ENCODE measurements at places on chromosomes 7 and 10.
A peak's percentile ranks its signal among the peaks of the same experiment; 100 is the strongest.

GRCh38 chr7:1610678-1611302 lies 41.0 kb upstream of the PSMG3 start:
- DNase-seq = no peak

DNA sequence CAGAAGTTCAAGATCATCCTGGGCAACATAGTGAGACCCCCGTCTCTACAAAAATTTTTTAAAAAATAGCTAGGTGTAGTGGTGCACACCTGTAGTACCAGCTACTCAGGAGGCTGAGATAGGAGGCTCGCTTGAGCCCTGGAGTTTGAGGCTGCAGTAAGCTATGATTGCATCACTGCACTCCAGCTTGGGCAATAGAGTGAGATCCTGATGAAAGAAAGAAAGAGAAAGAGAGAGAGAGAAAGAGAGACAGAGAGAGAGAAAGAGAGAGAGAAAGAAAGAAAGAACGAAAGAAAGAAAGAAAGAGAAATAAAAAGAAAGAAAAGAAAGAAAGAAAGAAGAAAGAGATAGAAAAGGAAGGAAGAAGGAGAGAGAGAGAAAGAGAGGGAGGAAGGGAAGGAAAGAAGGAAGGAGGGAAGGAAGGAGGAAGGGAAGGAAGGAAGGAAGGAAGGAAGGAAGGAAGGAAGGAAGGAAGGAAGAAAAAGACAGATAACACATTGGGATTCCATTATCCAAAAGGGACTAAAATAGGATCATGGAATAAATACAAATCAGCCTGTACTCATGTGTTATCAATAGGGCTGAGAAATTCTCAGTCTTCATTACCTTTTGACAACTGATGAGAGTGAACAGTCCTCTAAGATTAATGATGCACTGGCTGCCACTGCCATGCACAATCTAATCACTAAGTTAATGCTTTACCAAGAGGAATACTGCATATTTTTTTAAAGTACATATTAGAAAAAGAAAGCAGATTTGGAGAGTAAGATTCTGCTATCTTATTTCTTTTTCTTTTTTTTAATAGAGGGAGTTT lies 35.4 kb upstream of the WAC start:
- no peak for DNase-seq

DNA sequence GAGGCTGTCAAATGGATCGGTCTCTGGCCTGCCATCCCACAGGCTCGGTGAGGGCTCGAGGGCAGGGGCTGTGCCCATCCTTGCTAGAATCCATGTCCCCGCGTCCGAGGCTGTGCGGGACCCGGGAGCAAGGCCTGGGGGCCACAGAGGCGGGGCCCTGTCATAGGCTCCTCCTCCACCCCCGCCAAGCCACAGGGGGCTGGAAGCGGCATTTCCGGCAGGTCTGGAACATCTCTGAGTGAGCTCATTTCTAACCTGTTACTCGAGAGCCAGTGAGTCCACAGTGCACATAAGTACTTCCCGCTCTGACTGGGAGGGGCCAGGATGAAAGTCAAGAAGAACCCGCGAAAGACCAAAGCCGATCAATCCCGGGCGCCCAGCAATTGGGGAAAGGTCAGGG lies 57.6 kb downstream of the NKX6-2 start:
- no peak for DNase-seq

DNA sequence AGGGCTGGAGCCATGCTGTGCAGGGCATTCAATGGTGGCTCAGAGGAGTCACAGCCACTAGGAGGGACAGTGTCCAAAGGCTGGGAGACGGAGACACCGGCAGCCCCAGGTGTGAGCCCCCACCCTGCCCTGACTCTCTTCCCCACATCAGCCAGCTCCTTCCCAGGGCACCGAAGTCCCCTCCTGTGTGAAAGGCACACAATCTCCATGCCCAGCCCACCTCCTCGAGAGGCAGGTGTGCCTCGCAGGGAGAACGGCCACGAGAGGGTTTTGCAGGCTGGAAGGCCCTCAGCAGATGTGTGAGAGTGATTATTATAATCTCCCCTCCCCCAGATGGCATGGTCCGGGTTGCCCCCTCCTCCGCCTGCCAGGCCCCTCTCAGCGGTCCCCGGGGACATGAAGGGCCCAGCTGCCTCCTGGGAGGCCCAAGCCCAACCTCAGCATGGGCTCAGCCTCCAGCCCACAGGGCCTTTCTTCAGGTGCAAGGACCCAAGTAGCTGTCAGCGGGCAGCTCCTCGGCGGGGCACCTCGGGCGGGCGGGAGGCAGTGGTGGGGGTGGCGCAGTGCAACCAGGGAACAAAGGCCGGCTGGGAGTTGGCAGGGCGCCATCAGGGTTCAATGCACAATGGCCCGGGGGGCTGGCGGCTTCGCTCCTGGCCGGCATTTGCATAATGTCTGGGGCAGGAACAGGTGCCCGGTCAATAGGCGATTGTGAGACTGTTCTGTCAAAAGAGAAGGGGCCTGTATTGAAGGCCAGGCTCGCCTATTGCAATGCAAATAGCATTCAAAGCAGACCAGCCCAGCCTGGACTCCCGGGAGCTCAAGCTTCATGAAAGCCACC lies 155.3 kb upstream of the ZMIZ1 start:
- DNase-seq = no peak

- peak; percentile 84 for DNase-seq
These were observed 26.5 kb downstream of the DNAJB12 start for GRCh38 chr10:72328045-72328828.

DNA sequence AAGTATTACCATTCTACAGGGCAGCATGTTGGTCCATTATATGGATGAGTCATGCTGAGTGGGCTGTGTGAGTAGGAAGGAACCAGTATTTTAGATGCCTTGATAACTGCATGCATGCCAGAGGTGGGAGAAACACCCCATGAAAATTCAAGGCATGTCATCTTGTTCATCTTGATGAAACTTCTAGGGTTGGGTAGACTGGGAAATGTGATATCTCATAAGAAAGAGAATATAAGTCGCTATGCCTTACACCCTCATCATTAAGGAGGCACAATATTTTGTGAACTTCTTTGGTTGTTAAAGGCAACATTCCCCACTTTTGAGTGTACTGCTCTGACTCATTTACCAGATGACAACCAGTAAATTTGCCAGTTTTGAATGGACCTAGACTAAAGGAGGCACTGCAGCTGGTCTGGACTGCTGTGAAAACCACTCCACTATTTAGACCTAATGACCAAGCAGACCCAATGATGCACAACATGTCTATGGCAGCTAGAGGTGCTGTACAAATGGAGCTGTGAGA lies 48.0 kb downstream of the ZNF365 start:
- DNase-seq = peak; percentile 48

- DNase-seq = no peak
These were observed 196.1 kb downstream of the NSUN6 start for GRCh38 chr10:18455086-18455884.

DNA sequence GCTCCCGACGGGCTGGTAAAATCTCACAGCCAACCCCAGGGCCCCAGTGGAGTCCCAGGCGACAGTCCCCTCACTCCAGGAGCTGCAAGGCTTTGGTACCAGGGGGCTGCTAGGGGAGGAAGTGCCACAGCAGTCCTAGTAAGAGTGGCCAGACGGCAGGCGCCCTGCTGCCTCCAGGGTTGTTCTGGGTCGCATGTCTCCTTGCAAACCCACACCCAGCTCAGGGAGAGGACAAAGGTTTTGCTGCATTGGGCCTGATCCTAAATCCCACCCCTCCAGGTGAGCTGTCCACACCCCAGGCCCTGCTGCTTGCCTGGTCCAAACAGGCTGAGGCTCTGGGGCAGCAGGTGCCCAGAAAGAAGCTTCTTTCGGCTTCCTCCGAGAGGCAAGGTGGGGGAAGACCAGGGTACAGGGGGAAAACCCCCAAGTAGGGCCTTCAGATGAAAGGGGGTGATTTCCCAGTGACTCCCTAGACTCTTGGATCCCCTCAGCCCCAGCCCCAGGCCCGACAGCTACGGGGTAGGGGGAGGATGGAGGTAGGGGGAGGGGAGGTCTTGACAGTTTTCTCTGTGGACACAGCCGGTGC lies 4.2 kb upstream of the KCP start:
- no peak for DNase-seq

DNA sequence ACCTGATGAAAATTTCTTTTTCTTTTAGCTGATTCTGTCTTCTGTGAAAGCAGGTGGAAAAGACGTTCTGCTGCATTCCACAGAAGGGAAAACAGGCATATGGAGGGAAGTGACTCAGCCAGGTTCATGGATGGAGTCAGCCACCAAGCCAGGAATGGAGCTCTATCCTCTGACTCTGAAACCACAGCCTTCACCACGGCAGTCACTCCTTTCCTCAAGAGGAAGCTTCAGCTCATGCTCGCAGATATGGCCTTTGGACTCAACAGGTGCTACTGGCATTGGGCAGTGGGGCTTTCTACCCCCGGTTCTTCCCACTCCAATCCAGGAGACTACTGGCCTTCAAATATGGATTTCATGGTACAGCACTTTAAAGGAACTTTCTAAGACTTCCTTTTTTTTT lies 11.5 kb upstream of the PLAU start:
- DNase-seq = peak; percentile 93

GRCh38 chr7:138768241-138768640 lies 29.6 kb upstream of the TMEM213 start:
- DNase-seq = peak; percentile 23

DNA sequence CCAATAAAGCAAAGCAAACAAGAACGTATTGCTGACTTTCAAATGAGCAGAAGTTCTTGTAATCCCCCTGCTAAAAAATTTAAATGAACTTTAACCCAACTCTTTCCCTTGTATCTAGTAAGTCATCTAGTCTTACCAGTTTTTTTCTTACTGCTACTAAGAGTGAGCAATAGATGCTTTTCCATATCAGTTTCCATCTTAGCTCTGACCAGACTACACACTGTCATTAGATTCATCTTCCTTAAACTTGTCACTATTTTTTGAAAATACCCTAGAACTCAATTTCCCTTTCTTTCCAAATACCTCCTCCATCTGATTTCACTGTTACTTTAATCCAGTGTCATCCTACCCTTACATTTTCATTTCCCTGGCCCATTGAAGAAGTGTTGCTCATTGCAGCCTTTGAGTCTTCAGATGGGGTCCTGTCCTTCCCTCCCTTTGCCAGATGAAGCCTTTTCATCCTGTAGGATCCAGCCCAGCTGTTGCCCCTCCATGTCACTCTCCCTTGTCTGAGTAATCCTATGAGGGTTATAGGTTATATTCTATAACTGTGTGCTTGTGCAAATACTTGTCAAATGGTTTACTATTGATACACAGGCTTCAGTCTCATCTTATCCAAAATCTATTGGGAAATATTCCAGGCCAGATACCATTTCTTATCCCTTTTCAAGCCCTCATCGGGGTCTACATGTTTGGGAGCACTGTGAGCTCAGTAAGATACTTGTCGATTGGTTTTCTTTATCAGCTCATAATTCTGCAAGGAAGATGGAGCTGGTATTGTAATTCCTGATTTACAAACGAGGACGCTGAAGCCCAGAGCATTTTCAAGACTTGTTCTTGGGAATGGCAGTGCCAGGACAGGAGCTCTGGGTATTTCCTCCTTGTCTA lies 51.5 kb upstream of the ITGB1 start:
- no peak for DNase-seq
